ENCODE measurements at places on chromosomes 12 and 14.

- DNase-seq: no peak
Measured at GRCh38 chr12:54220092-54220557, 31.3 kb upstream of the SMUG1 start.

GRCh38 chr12:82877963-82878362, 191.3 kb downstream of the TMTC2 start:
- DNase-seq: no peak

GRCh38 chr12:44709166-44709565, 166.9 kb downstream of the NELL2 start:
- no peak for DNase-seq

- no peak for DNase-seq
Measured at GRCh38 chr12:14601692-14602478, 34.2 kb upstream of the PLBD1 start.

DNA sequence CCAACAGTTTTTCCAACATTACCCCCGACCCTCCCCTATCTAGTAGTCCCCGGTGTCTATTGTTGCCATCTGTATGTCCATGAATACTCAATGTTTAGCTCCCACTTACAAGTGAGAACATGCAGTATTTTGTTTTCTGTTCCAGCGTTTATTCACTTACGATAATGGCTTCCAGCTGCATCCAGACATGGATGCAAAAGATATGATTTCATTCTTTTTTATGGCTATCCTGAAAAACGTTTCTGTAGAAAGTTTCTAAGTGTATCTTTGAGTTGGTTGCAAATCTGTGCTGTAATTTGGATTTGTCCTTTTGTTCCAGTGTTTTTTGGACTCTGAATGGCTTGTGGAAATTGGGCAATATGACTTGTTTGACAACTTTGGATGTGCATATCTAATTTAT, 11.7 kb downstream of the SP1 start:
- no peak for DNase-seq

DNA sequence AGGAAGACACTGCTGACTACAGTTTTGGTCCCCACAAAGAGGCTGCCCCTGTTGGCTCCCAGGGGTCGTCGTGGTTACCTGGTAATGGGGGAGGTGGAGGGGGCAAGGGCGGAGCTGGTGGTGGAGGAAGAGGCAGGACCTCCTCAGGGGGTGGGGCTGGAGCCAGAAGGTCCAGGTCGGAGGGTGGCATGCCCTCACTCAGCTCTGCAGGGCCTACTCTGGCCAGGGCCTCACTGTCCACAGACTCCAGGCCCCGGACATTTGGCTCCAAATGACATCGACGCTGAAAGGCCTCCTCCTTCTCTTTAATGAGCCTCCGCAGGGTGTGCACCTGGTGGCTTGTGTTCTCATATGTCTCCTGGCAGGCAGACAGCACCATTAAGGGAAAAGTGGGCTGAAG, 28.5 kb downstream of the PRPF40B start:
- no peak for DNase-seq

- no peak for DNase-seq
Measured at GRCh38 chr12:117032593-117033381, 66.4 kb downstream of the TESC start.

DNA sequence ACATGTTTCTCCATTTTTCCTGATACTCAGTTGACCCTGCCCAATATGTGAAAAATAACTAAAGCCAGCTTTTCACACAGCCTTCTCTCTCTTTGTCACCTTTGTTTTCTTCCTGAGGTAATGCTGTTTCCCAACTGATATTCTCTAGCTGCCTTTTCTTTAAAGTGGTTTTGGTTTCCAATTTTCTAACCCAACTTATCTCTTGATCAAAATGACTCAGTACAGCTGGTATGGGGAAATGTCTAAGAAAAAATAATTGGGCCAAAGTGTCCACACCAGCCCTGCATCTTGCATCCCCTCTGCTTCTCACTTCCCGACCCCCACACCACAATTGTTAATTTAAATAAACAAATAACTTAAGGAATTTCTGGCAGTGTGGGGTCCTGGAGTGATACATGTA, 193.8 kb downstream of the SYT1 start:
- DNase-seq: no peak

DNA sequence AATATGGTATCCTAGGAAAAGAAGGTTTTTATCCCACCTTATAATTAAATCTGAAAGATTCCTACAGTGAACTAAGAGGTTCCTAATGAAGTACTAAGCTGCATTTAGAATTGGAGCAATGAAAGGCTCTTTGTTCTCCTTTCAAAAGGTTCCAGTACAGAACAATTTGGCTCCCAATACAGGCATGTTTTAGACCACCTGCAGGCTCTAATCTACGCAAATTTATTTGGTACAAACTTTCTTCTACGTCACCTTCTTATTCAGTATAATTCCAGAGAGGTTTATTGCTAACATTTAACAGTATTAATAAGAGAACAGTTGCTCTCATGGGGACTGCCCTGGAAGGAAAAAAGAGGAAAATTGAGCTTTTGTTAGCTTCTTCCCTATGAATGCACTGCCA, 37.6 kb upstream of the SLCO1C1 start:
- DNase-seq: no peak

DNA sequence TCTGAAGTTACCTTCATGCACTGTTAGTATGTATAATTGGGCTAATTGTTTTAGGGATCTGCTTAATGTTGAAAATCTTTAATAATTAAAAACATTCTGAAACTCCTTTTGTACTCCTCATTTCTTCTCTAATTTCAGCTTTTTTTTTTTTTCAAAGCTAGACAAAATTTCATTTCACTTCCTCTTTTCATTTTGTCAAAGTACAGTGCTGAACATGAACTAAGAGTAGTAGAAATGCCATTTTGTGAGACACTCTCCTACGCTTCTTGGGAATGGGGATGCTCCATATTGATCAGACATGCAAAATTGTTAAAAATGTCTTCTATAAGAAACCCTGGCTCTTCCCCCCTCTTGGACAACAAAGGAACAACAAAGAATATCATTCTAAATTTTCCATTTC, 1.7 kb downstream of the ABCD2 start:
- DNase-seq: no peak

DNA sequence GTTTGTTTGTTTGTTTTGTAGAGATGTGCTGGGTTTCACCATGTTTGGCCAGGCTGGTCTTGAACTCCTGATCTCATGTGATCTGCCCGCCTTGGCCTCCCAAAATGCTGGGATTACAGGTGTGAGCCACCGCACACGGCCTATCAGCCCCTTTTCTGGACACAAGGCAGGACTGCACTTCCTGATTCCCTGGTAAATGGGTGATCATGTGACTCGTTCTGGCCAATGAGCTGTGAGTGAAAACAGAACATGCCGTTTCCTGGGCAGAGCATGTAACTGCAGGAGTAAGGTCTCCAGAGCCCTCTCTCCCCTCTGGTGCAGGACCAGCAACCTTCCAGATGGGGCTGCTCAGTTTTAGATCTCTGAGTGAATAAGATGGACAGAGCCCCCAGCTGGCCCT, 92.7 kb downstream of the ITPK1 start:
- no peak for DNase-seq

GRCh38 chr12:8771072-8771471, 51.3 kb upstream of the A2ML1 start:
- DNase-seq: no peak

DNA sequence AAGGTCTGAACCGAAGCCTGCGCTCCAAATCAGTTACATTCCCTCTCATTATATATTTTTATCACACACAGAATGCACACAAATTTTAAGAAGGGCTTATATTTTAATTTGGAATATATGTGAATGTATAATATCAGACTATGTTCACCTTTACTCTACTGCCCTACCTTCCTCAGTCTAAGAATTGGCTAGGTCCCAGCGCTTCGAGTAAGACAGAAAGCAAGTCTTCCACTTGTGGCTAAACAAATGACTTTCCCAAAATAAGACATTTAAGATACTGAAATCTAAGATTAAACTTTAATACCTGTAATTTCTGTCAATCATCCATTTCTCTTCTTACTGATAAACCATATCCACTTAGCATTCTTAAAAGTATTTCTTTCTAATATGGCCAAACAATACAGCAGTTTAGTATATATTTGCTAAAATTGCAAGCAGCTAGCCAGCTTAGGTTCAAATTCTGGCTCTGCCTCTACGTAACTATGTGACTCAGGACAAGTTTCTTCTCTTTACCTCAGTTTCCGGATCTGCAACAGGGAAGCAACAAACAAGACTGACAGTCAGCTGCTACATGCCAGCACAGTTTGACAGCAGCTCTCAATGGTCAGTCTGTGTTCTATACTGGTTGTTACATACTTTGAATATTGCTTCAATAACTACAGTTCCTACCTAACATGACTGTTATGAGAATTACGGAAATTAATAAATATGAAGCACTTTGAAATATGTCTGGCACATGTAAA, 2.0 kb downstream of the INTS13 start:
- no peak for DNase-seq

DNA sequence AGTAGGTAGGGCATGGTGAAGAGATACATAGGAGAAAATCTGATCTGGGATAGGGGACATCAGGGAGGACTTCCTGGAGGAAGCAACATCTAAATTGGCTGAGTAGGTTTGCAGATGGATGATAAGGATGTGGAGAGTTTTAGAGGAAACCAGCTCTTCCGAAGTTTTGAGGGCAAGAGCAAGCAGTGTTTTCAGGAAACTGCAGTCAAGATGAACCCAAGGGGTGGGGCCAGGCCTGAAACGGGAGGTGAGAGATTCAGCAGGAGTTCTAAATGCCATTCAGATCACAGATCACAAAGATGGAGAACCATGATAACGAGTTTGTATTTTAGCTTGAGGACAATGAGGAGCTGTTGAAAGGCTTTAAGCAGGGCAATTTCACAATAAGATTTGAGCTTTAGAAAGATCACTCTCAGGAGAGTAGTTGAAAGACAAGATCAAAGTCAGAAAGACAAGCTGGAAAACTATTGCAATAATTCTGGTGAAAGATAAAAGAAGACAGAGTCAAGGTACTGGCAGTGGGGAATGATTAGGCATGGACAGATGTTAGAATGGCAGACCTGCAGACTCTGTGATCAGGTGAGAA, 70.1 kb upstream of the PLXNC1 start:
- no peak for DNase-seq

DNA sequence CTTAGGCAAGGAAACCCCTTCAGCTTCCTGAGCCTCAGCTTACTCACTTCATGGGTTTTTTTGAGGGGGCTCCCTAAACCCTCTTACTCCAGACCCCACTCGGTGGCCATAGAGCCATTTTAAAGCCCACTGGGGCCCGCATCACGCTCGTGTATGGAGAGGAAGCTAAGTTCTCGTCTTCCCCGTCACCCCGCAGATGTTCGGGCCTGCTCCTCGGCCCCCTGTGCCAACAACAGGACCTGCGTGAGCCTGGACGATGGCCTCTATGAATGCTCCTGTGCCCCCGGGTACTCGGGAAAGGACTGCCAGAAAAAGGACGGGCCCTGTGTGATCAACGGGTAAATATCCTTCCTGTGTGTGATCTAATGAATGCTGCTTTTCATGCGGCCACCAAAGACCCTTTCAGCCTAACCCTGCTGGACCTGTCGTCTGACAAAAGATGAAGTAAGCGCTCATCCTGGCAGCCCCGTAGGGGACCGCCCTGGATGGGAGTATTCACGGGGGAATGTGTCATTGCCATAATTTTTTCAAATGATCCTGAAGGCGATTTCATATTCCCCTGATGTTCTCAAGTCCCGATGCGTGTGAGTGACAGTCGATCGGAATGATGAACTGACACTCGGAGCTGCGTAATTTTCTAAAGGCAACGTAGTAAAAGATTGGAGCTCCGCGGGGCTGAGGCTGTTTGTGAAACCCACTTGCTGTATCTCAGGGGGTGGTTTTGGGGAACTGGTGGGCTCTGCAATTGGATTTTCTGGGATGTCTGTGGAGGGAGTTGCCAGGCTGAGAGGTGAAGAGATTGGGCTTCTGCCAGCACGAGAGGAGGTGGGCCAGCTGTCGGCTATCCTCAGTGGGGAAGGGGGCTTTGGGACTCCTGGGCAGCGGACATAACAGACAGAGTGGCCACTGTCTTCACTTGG, 5.4 kb downstream of the DLK1 start:
- no peak for DNase-seq

GRCh38 chr14:68965261-68965761, 13.8 kb downstream of the ACTN1 start:
- no peak for DNase-seq

GRCh38 chr12:120496413-120497340, 764 bp downstream of the DYNLL1 start:
- no peak for DNase-seq

DNA sequence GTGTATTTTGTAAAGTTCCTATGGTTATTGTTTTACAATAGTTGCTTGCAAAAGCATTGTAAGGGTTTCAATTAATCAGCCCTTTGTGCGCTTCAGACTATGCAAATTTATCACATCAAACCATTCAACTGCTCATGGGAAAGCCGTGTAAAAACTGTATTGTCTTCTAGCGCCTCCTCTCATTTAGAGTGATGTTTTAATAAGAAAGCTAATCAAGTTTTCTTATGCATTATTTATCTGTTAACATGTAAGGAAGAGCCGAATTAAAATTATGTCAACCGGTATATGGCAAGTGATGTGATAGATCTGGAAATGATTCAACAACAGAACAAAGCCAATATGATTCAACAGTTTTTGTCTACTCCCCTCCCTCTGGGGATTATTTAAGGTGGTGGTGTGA, 92.5 kb upstream of the RFX4 start:
- DNase-seq: no peak

DNA sequence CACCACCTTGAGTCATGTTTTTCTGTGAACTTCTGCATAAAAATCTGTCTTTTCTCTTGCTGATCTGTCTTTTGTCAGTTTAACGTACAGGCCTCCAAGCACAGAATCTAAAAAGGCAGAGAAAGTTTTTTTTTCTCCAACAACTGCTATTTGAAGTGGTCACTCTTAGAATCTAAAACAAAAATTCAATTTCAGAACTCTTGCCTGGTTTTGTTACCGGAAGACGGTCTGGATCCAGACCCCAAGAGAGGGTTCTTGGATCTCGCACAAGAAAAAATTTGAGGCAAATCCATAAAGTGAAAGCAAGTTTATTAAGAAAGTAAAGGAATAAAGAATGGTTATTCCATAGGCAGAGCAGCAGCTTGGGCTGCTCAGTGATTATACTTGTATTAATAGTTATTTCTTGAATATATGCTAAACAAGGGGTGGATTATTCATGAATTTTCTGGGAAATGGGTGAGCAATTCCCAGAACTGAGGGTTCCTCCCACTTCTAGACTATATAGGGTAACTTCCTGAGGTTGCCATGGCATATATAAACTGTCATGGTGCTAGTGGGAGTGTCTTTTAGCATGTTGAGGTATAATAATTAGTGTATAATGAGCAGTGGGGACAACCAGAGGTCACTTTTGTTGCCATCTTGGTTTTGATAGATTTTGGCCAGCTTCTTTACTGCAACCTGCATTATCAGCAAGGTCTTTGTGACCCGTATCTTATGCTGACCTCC, 150.0 kb upstream of the PLEKHA5 start:
- DNase-seq: no peak

GRCh38 chr12:76628745-76629144, 69.2 kb upstream of the OSBPL8 start:
- no peak for DNase-seq

DNA sequence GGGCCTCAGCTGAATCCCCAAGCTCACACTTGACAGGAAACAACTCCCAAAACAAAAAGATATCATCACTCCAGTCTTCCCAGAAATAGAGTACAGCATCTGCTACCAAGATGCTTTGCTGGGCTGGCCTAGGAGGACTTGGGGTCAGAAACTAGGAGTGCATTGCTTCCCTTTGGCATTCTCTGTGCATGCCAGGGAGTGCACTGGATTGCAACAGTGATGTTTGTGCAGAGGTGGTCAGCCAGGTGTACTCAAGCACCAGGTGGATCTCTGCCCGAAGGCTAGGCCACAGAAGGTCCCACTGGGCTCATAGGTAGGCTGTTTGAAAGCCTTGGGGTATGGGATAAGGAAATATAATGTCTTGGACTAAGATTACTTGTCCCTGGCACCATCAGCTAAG, 51.1 kb downstream of the RAB35 start:
- no peak for DNase-seq

Data from stimulated activated CD8-positive, alpha-beta memory T cell treated with anti-CD3 and anti-CD28 coated beads, Interleukin-4, amount 100 ng/mL, for 1 hour (primary cell).